ENCODE measurements at places on chromosomes 3 and 15. TPM values are rescaled to one million over a fixed set of nuclear protein-coding genes. Genes with fewer than 3 reads are reported as not detected.

The COL6A5 gene
- polyA plus RNA-seq = 0.04 TPM

- DNase-seq = no peak
Measured at GRCh38 chr3:146921693-146922092, 316.5 kb upstream of the PLSCR5 start.

The PRRT3 gene
- 3.0 TPM for polyA plus RNA-seq

- DNase-seq = no peak
Measured at GRCh38 chr15:72785432-72785831, 1.9 kb upstream of the ADPGK start.

The CAPN7 gene
- polyA plus RNA-seq = 48.6 TPM

The TEX55 gene
- not detected for polyA plus RNA-seq

The COPS2 gene
- 122 TPM for polyA plus RNA-seq

DNA sequence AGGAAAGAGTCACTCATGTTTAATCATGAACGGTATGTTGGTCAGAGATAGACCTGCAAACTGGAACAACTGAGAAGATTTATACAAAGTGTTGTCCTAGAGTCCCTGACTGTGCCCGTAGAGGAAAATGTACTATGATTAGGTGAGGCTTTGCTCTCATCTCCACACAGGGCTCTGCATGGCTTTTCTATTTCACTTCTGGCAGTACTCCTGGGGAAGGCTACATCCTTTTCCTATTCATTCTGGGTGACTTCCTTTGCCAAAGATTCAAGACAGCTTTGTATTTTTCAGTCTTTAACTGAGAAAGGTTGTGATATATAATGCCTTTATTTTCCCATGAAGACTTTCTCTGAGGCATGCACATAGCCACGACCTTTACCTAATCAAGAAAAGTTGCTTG is 414.7 kb downstream of the ZBTB20 start:
- DNase-seq = no peak

GRCh38 chr15:89500397-89501270 is 4.3 kb upstream of the RHCG start:
- no peak for DNase-seq

GRCh38 chr15:66184936-66185790 is 68.4 kb downstream of the MEGF11 start:
- no peak for DNase-seq

DNA sequence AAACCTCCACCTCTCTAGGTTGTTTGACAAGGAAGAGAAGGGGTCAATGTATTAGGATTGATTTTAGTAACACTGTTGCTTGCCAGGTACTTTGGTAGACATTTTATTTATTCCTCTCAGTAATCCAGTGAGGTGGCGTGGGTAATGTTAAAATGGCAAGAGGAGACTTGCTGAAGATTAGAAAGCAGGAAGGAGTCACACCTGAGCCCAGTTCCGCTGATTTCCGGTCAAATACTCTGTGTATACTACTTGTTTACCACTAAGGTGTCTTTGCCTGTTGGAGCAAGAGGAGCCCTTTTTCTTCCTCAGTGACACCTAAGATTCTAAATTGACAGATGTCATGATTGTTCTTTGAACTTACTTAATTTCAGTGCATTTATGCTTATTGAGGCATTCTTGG is 1.7 kb downstream of the OXNAD1 start:
- DNase-seq = no peak

- DNase-seq = no peak
Measured at GRCh38 chr3:3734881-3735280, 64.3 kb upstream of the LRRN1 start.

DNA sequence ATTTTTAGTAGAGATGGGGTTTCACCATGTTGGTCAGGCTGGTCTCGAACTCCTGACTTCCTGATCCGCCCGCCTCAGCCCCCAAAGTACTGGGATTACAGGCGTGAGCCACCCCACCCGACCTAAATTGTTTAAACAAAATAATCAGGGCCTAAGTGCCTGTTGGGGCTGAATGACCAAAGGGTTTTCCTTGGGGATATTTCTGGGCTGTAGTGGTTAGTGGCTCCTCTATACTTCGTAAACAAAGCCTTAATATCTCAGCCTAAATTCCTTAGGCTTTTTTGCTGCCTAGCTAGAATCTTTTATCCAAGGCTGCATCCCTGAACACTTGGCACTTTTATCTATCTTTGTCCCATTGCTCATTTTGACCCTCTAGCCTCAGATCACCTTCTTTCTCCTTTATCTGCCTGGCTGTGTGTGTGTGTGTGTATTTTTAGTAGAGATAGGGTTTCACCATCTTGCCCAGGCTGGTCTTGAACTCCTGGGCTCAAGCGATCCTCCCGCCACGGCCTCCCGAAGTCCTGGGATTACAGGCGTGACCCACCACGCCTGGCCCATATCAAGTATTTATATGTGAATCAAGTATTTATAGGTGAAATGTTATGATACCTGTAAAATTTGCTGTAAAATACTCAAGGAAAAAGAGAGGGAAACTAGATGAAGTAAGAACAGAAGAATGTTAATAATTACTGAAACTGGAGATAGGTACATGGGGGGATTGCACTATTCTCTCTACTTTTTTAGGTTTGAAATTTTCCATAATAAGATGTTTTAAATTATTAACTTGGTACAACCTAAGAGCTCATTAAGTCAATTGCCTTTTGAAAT is 1.8 kb downstream of the NUSAP1 start:
- no peak for DNase-seq

DNA sequence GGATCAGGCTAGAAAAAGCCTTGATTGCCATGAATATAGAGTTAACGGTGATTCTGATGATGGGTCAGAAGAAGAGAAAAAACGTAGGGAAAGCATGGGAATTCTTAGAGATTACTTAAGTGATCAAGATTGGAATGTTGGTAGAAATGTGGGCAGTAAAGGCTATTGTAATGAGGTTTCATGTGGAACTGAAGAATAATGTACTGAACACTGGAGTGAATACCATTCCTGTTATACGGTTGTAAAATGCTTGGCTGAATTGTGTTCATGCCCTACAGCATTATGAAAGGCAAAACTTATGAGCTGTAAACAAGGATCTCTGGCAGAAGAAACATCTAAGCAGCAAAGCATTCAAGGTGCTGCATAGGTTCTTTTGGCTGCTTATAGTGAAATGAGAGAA is 414.1 kb upstream of the CBLB start:
- DNase-seq = no peak

- no peak for DNase-seq
Measured at GRCh38 chr3:169939751-169940150, 26.9 kb upstream of the SEC62 start.

DNA sequence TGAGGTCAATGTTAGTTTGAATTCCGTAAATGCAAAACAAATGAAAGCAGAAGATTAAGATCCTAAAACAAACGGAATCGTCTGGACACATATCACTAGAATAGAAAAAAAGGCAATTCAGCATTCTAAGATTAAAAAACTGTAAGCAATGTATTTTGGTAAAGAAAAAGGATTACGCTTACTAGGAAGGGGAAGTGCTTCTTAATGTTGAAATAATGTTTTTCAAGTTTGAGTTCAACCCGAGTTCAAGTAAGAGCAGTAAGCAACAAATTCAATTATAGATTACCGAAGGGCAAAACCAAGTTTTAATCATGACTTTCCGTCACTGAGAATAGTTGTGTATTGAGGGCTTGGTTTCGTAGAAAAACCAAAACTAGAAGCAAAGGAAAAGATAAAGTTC is 637 bp downstream of the CIP2A start:
- no peak for DNase-seq

The PSTPIP1 gene
- 0.79 TPM for polyA plus RNA-seq

- DNase-seq = no peak
Measured at GRCh38 chr3:151276687-151277042, 1.7 kb downstream of the P2RY14 start.

GRCh38 chr3:30129765-30130164 is 476.6 kb upstream of the TGFBR2 start:
- no peak for DNase-seq

- DNase-seq = no peak
Measured at GRCh38 chr3:128863560-128863959, 15.9 kb upstream of the ACAD9 start.

GRCh38 chr3:196120291-196120951 is 38.5 kb upstream of the TFRC start:
- DNase-seq = no peak

DNA sequence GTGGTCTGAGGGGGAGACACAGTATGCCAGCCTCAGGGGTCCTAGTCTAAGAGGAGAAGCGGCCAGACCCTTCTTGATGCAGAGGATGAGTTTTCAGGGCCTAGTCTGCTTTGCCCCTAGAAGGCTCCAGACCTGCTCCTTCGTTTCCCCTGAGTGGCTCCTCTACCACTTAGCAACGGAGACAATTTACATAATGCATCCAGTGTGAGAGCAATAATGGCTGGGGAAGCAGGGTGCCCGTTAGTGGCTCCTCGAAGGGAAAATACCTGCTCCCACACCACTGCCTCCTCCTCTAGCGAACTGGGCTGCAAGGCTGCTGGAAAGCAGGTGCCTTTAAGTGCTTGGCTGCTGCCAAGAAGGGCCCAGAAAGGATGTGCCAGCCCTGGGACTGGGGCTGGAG is 38.9 kb downstream of the CACNA2D2 start:
- no peak for DNase-seq

GRCh38 chr3:146342989-146343388 is 92.1 kb upstream of the PLSCR4 start:
- DNase-seq = no peak

The FANCD2OS gene
- polyA plus RNA-seq = not detected

The ABI3BP gene
- polyA plus RNA-seq = 24.1 TPM

The MANF gene
- 138 TPM for polyA plus RNA-seq

The CCR2 gene
- 2.0 TPM for polyA plus RNA-seq

GRCh38 chr3:47782446-47783308 is 984 bp upstream of the SMARCC1 start:
- DNase-seq = no peak

GRCh38 chr15:40302288-40302886 is 5.3 kb downstream of the PLCB2 start:
- DNase-seq = no peak

DNA sequence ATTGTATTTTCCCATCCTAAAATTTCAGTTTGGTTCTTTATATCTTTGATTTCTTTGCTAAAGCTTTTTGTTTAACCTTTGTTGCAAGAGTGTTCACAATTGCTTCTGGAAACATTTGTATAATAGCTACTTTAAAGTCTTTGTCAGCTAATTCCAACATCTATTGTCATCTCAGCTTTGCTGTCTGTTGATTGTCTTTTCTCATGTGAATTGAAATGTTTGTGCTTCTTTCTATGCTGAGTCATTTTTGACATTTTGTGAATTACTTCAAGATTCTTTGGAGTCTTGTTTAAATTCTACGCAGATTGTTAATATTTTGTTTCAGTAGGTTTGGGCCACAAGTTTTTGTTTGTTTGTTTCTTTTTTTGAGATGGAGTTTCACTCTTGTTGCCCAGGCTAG is 73.2 kb downstream of the SUCNR1 start:
- DNase-seq = no peak

- no peak for DNase-seq
Measured at GRCh38 chr3:184320104-184320445, 5.7 kb downstream of the EIF4G1 start.

The GNAT1 gene
- not detected for polyA plus RNA-seq

The TLR9 gene
- 0.11 TPM for polyA plus RNA-seq

The DUSP7 gene
- 15.7 TPM for polyA plus RNA-seq

Measured in right renal cortex interstitium (tissue), 3 donors.